Amniotic epithelial cell (primary cell): ENCODE measurements at places on chromosomes 12 and 14.

DNA sequence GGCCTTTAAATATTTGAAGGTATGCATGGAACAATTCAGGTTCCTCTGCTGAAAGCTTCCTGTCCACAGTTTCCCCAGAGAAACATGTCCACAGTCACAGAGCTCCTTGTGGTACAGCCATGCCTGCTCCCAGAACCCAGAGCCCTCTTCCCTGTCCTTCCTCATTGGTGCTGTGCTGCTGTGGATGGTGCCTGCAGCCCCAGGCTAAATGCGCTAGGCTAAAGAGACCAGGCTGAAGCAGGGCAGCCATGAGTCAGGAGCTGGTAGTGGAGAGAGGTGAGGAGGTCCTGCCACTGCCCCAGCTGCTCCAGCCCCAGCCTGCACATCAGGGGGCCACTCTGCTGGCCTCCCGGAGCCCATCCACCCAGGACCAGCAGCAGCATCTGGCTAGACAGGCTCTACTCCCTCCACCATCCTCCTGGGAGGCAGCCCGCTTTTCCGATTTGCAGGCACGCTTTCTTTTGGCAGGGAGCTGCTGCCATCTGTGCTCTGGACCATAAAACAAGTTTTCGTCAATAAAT, 65.4 kb upstream of the DDX11 start:
- DNase-seq = no peak

- DNase-seq = no peak
Measured at GRCh38 chr12:5396541-5396940, 35.4 kb upstream of the NTF3 start.

GRCh38 chr12:26128168-26128567, 3.3 kb upstream of the BHLHE41 start:
- DNase-seq = no peak

- DNase-seq = no peak
Measured at GRCh38 chr14:93903342-93904184, 23.6 kb upstream of the FAM181A start.

- DNase-seq = peak; percentile 36
Measured at GRCh38 chr12:15963271-15963670, 52.1 kb downstream of the DERA start.

GRCh38 chr12:113185180-113186032, at the start of the genes DDX54 and RITA1:
DDX54 (minus strand) TSS chr12:113185478; CDS start chr12:113185451, 27 bp downstream.
RITA1 (plus strand) TSS chr12:113185721; CDS start chr12:113186747, 1,026 bp downstream.
- peak; percentile 65 for DNase-seq

- DNase-seq = peak; percentile 92
Measured at GRCh38 chr12:121214855-121215745, 5.2 kb downstream of the P2RX4 start.

DNA sequence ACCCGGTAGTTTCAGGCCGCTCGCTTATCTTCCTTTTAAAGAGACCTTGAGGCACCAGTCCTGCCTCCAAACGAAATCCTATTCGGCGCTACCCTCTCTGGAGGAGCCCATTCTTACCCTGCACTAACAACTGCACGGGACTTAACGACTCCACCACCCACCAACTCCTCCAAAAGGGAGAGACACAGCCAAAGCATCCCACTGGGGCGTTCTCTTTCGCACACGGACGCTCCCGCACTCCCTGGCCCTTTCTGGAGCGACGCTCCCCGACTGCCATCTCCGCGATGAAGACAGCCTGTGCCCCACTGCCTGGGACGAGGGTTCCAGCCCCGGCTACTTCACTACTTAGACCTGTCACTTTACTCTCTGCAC, 650 bp downstream of the GALC start:
- DNase-seq = peak; percentile 15

- DNase-seq = no peak
Measured at GRCh38 chr14:31084385-31084784, 58.2 kb upstream of the STRN3 start.

DNA sequence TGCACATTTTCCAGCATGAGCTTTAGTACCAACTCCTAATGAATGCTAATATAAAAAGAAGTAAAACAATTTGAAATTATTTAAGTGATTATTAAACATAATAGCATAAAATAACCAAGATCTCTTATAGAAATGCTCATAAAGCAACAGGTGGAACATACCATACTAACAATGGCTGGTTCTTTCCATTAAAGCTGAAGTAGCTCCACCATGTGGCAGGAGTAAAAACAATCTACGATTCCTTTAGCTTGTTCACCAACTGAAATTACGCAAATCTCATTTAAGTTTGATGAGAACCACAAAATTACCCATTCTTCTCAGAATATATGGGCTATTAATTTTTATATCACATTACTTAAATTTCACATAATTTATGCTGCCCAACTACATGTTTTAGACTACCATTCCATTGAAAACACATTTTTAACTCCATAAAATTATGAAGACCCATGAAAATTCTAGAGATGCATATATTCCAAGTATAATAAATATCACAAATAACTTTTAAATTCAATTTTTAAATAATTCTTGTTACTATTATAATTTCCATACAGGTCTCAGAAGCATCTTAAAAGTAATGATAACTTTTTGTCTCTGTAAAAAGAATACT, 213.6 kb downstream of the DAD1 start:
- peak; percentile 57 for DNase-seq

GRCh38 chr14:73238941-73239340, 1.6 kb downstream of the PAPLN start:
- no peak for DNase-seq

GRCh38 chr12:119179335-119180021, 747 bp downstream of the HSPB8 start:
- DNase-seq = peak; percentile 71

DNA sequence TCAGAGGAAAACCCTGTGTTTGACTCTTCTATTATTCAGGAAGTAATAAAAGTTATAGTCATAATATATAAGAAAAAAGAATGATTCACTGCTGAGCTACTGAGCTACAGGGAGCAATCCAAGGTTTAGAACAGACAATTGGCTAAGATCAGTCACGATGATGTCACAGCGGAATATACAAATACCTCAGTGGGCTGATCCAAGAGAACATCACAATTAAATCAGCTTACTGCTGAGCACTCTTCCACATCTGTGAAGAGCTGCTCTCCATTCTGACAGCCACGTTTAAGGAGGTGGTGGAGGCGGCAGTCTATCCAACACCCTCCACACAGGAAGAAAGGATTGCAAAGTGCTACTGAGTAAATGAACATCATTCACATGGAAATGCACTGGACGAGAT, 271.0 kb downstream of the APAF1 start:
- no peak for DNase-seq

DNA sequence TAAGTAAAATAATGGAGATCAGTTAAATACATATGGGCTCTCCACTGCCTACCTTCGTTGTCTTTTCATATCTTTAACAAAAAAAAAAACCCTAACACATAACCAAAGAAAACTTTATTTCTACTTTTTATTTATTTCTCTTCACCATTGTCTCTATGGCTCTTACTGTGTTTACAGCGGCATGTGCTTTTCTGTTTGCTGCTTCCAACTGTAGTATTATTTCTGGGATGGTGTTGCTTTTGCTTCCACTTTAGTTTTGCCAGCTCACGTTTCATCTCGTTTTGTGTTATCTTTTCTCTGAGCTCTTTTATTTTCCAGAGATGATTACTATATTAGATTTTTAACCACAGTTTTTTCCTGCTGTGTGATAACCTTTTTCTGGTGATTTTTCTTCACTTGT, 46.1 kb downstream of the KTN1 start:
- no peak for DNase-seq

DNA sequence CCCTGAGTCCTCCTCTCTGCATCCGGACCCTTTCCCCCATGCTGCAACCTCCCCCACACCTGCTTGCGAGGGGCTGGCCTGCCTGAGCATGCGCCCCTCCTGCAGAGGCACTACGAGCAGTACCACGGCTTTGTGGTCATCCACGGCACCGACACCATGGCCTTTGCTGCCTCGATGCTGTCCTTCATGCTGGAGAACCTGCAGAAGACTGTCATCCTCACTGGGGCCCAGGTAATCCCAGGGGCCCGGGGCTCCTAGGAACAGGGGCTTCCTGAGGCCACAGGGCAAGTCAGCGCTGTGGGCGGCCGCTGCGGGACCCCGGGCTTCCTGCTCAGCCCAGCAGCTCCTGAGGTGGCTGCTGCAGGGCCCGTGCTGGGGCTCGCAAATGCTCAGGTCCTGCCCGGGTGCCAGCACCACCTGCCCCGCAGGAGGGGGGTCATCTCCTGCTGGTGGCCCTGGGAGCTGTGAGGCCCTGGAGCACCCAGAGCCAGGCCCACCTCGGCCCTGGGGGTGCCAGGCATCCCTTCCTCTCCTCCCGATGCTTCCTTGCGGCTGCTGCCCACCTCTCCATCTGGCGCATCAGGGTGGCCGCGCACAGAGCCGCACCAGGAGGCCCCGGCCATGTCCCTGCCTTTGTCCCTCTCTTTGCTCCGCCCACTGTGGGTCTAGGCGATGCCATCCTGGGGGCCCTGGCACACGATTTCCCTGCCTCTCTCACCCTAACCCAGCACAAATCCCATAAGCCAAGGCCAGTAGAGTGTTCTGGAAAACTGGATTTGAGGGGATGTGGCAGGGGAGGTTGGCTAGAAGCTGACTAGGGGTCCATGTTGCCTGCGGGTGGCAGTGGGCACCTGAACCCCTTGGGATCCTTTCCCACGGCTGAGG, 10.2 kb downstream of the ASPG start:
- DNase-seq = no peak

DNA sequence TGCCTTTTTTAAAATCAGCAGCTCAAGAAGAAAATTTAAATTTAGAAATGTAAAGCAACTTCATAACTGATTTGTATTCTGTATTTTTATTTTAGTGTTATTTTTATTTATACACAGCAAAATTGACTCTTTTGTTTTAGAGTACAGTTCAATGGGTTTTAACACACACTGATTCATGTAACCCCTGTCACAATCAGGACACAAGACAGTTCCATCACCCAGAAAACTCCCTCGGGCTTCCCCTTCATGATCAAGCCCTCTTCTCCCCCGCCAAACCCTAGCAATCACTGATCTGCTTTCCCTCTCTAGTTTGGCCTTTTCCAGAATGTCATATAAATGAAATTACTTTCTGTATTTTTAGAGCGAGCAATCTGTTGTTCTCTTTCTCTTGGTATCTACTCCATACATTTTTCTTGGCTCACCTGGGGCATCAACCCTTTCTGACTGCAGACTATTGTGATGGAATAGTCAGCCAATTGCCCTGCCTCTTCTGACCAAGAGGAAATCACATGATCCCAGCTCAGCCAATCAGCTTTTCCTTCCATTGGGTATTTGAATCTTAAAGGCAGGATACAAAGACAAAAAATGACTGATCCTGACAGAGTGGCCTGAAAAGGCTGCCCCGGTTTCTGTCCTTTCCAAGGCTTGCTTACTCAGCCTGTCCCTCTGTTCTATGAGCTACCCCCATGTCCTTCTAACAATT, 5.3 kb downstream of the SLC5A8 start:
- no peak for DNase-seq

- DNase-seq = no peak
Measured at GRCh38 chr14:96754162-96754844, 42.9 kb upstream of the VRK1 start.

DNA sequence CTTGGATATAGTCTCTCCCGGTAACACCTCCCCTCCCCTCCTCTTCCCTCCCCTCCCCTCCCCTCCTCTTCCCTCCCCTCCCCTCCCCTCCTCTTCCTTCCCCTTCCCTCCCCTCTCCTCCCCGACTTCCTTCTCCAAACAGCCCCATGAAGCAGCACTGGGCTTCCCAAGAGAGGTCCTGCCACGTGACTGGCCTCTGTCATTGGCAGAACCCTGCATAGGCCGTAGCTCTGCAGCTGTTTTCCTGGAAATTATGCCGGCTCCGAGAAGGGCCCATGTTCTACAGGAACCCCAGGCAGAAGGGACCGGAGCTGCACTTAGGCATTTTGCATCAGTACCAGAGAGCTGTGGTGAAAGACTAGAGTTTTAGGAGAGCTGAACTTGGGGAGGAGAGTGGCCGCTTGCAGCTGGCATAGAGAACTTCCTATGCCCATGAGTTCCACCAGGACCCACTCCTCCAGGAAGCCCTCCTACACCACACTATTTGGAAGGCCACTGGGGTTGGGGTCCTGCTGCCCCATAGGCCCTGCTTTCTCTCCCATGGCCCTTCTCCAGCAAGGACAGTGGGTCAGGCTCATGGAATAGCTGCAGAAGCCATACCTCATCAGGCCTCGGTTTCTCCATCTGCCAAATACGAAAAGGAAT, 5.1 kb upstream of the TNFAIP2 start:
- DNase-seq = no peak

- DNase-seq = no peak
Measured at GRCh38 chr12:75954749-75955148, 76.8 kb downstream of the PHLDA1 start.

- DNase-seq = peak; percentile 59
Measured at GRCh38 chr12:122421187-122421820, 1.2 kb downstream of the CLIP1 start.

GRCh38 chr12:5456030-5456429, 24.1 kb downstream of the NTF3 start:
- DNase-seq = no peak

- no peak for DNase-seq
Measured at GRCh38 chr12:41683513-41684240, 461.0 kb downstream of the GXYLT1 start.

DNA sequence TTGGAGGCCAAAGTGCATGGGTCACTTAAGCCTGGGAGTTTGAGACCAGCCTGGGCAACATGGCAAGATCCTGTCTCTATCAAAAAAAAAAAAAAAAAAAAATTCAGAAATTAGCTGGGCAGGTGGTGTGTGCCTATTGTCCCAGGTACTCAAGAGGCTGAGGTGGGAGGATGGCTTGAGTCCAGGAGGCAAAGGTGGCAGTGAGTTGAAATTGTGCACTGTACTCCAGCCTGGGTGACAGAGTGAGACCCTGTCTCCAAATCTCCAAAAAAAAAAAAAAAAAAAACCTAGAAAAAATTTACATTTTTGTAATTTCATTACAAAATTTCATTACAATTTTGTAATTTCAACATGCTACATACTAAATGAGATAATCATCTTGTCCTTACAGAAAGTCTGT, 42.7 kb downstream of the SYNE2 start:
- no peak for DNase-seq

DNA sequence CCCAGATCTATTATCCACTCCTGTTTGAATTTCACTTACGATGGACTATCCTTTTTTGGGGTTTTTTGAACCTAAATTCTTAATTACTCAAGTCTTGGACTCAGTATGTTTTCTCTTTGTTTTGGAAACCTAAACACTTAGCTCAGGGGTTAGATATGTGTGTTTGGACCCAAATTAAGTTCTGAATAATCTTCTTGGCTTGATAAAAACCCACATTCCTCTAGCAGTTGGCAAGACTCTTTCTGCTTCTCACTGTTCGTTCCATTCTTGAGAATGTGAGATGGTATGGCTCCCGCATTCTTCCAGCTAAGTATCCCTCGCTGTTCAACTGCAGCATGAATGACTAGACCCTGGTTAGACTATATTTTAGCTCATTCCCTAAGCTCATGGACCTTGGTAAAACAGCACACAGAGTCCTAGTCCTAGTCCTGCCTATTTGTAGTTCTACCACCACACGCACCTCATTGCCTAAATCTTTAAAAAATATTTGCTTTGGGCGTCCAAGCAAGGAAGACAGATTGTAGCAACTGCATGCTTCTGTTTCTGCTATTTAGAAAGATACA, 860.0 kb downstream of the RPS29 start:
- DNase-seq = peak; percentile 17

DNA sequence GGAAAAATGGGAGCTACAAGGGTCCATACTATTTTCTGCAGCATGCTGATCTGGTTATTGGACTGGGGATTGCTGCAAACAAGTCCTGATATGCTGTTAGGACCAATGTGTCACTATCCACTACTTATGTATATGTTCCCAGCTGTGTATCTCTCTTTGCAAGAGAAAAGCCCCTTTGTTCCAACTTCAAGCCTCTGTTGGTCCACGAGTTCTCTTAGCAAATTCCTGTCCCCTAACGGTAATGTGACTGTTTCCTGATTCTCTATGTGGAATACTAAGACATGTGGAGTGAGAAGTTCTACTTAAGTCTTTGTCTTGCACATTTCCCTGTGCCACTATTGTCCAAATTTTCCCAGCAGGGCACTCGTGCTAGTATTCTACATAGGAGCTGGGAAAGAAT, 557.7 kb downstream of the FSCB start:
- no peak for DNase-seq
